HS-5 (cell line): ENCODE measurements at places on chromosomes 1 and 21.

DNA sequence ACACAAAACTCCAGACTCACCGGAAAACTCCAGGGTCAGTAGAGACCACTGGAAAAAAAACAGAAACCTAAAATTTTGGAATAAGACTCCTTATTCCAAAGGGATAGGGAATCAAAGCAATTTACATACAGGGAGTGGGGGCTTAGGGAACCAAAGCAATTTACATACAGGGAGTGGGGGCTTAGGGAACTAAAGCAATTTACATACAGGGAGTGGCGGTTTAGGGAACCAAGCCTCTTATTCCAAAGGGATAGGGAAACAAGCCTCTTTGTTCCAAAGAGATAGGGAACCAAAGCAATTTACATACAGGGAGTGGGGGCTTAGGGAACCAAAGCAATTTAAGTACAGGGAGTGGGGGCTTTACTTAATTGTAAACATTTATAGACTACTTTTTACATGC, 28.4 kb upstream of the TTLL7 start:
- no peak for DNase-seq

DNA sequence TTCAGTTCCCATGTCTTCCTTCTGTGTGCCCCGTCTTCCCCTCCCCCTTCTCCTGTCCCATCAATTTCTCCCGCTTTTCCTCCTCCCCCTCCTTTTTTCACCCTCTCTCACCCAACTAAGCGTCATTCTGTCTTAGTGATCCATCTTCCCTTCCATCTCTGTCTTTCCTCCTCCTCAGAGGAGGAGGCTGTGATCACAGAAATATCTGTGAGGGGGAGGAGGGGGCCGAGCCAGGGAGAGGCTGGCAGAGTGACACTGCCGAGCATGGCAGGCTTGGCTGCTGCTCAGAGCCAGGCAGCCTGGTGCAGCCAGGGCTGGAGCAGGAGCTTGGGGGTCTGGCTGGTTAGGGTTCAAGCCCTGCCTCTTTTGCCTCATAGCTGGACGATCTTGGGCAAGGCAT, 7.6 kb downstream of the HTR6 start:
- no peak for DNase-seq

- DNase-seq: no peak
Observed at GRCh38 chr1:117627546-117628130, 21.8 kb downstream of the TENT5C start.

DNA sequence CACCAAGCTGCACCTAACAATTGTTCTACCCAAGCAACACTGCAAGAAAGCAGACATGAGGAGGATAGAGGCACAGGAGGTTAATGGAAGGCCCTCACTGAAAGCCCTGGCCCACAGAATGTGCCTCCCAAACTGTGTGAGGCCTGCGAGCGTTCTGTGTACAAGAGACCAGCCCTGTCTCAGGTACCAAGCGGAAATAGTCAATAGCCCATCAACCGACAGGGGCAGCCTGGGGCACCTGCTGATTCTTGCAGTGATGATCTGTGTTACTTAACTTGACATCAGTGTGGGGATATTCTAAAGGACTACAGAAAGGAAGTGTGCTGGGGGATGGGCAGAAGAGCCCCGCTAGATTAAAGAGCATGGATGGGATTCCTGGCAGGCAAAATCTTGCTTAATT, 392.4 kb downstream of the KCNH1 start:
- no peak for DNase-seq

DNA sequence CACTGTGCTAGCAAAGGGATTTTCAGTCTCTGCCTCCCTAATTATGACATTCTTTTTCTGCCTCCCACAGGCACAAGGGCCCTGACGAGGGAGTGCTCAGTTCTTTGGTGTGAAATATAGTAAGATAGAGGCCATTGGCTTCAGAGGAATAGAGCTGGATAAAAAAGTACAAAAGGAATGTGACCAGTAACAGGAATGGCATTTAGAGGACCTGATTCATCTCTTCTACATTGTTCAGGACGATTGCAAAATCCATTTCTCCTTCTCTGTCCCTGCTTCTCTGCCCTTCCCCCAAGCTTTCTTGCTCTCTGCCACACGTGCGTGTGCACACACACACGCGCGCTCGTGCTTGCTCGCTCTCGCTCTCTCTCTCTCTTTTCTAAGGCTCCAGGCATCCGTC, 668.2 kb downstream of the KIF26B start:
- peak; percentile 95 for DNase-seq

GRCh38 chr1:206953626-206954025, 7.4 kb upstream of the PIGR start:
- DNase-seq: no peak

DNA sequence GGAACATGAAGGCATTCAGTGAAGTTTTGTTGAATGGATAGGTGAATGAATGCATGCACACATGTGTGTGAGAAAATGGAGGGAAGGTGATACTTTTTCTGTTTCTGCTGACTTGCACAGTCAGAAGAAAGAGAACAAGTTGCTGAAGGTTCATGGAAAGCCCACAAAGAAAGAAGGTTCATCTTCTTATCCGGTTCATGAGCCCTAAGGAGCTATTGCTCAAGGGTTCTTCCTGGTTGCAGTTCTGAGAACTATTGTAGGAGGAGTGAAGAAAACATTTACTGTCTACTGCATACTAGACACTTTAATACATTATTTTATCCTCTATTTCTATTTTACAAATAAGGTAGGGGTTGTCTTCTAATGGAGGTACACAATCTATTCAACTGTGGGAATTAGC, 13.4 kb upstream of the NIBAN1 start:
- DNase-seq: no peak

- no peak for DNase-seq
Observed at GRCh38 chr1:186059311-186059710, 315.7 kb downstream of the TPR start.

DNA sequence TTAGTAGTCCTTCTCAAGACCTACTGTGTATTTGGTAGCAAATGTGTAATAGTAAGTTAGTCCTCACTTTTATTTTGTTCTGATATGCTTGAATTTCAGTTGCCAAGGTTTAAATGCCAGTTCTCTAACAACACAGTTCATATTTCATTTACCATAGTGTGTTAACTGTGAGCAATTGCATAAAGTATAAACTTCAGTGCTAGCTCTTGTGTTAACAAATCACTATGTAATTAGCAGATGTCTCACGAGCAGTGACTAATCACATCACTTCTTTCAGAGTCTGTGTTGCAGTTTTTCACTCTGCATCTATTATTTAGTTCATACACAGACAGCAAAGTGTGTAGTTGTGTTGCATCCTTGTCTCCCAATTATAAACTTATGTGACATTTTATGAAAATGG, 47.8 kb downstream of the ZMYM4 start:
- DNase-seq: no peak
